ENCODE measurements at places on chromosomes 3 and 15. TPM values are rescaled to one million over a fixed set of nuclear protein-coding genes. Genes with fewer than 3 reads are reported as not detected.

The CACNA2D3 gene
- total RNA-seq, result 4.7 TPM

The CCR8 gene
- total RNA-seq, result not detected

The HHLA2 gene
- 69.1 TPM for total RNA-seq

The NEK11 gene
- total RNA-seq, result 10.9 TPM

The KNG1 gene
- total RNA-seq, result 0.43 TPM

The CAPN3 gene
- 8.1 TPM for total RNA-seq

The IGDCC3 gene
- 0.69 TPM for total RNA-seq

The IL17RE gene
- 91.5 TPM for total RNA-seq

The TJP1 gene
- total RNA-seq, result 105 TPM

The SPATA12 gene
- 0.43 TPM for total RNA-seq

The EPHA3 gene
- 15.3 TPM for total RNA-seq

The KNL1 gene
- total RNA-seq, result 2.3 TPM

The FETUB gene
- total RNA-seq, result not detected

The TRAT1 gene
- 0.78 TPM for total RNA-seq

The LRRC2 gene
- total RNA-seq, result 1.9 TPM

The HRG gene
- 0.49 TPM for total RNA-seq

The ZDHHC3 gene
- total RNA-seq, result 72.4 TPM

The MME gene
- total RNA-seq, result 111 TPM

The OXTR gene
- total RNA-seq, result 6.0 TPM

The RGMA gene
- total RNA-seq, result 17.5 TPM

The OR5K2 gene
- total RNA-seq, result not detected

The KBTBD13 gene
- not detected for total RNA-seq

The UNC13C gene
- total RNA-seq, result 1.6 TPM

The ITPKA gene
- 3.2 TPM for total RNA-seq

The NUTM1 gene
- not detected for total RNA-seq

The CPB1 gene
- 16.5 TPM for total RNA-seq

The FILIP1L gene
- total RNA-seq, result 142 TPM

The ZCWPW2 gene
- 1.4 TPM for total RNA-seq

The C3orf85 gene
- not detected for total RNA-seq

The GOLGA6L7 gene
- not detected for total RNA-seq

The BNC1 gene
- total RNA-seq, result not detected

The RNU5B-1 gene
- 18.4 TPM for total RNA-seq

The SRP14 gene
- total RNA-seq, result 186 TPM

The GATA2 gene
- total RNA-seq, result 22.8 TPM

The C3orf20 gene
- not detected for total RNA-seq

The FEZF2 gene
- not detected for total RNA-seq

The PLCH1 gene
- total RNA-seq, result 8.0 TPM

The ACTRT3 gene
- total RNA-seq, result 1.6 TPM

The SHISA5 gene
- total RNA-seq, result 181 TPM

The SLC28A1 gene
- 2.6 TPM for total RNA-seq
